ENCODE measurements at places on chromosomes 12 and 14.

GRCh38 chr14:22131749-22132476, 457.1 kb downstream of the DAD1 start:
- DNase-seq = no peak

- DNase-seq = no peak
These were observed 6.0 kb downstream of the ZBTB39 start for GRCh38 chr12:57000393-57000792.

GRCh38 chr12:89166525-89166934, 185.8 kb downstream of the DUSP6 start:
- peak; percentile 24 for DNase-seq

GRCh38 chr12:45878630-45879255, 111.6 kb downstream of the SCAF11 start:
- no peak for DNase-seq

GRCh38 chr14:31935391-31935790, 141.7 kb upstream of the ARHGAP5 start:
- DNase-seq = no peak

DNA sequence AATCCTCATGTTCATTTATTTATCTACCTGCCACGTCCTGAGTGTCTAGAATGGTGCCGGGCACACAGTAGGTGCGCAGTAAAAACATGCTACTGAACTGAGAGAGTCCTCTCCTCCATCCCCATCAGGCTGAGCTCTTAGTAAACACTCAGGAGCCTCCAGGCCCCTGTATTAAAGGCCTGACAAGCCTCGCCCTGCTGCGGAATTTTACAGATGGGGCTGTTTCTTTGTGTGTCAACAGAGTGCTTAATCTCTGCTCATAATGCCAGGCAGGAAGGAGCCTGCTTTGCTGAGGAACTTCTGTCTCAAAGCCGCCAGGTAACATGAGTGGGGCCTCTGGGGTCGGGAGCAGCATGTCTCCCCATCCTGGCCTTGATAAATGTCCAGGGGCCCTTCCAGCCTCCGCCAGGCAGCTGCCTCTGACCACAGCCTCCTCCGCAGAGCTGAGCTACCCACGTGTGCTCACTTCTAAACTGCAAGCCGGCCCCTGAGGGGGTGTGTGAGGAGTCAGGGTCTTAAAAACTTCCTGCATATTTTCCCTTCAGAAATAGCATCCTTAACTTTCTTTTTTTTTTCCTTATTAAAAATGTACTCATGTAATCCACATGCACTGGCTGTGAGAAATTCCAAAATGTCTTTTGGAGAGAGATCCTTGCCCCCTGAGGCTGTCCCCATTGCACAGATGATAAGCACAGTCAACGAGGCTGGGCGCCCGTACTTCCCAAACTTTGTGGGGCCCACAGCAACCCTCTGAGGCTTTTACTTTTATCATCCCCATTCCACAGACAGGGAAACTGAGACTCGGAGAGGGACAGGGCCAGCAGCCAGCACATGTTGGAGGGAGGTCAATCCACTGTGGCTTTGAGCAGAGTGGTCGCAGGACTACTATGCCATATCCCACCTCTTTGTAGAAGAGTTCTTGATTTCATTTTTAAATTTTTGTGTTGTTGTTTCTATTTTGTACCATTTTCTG, 116.0 kb upstream of the NCOR2 start:
- no peak for DNase-seq

GRCh38 chr12:25868193-25868592, 90.3 kb upstream of the RASSF8 start:
- DNase-seq = no peak

DNA sequence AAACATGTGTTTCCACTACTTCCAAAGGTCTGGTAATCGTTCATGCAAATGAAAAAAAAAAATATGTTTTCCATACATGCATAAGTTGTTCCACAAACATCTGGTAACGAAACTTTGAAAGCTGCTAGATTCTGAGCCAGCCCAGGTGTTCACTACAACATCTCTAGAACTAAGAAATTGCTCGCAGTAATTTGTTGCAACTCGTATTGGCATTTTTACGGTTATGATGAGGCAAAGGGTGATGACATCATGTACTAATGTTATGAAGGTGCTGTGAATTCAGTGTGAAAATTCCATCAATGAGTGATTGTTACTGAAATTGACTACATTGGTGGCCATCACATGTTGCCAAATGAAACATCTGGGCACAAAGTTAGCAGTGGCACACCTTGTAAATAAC, 31.9 kb upstream of the CCDC91 start:
- DNase-seq = no peak

DNA sequence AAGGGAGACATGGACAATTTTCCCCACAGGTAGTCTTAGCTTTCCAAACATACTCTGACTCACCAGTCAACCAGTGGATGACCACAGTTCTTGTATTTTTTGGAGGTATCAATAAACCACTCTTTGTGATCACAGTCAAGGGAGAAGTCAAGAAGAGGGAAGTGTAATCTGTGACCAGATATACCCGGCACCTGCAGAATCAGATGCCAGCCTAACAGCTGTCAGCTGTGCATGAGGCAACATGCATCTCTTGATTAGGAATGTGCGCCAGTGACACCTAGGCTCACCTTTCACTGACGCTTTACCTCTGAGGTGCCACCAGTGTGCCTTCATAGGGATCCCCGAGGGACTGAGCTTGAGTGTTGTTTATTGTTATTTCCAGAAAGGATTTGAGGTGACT, 20.0 kb downstream of the PROX2 start:
- DNase-seq = no peak

DNA sequence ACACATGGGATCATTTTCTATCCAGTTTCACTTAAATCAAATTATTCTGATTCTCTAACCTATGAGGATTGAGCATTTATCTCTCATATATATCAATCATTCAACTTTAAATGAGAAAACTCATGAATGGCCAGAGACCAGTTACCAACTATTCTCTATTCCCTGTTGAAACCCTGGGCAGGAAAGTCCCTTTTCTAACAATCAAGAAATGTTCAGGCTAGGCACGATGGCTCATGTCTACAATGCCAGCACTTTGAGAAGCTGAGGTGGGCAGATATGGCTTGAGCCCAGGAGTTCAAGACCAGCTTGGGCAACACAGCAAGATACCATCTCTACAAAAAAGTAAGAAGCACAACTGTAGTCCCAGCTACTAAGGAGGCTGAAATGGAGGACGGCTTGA, 18.0 kb downstream of the FMNL3 start:
- no peak for DNase-seq

- no peak for DNase-seq
These were observed 130.3 kb upstream of the EGLN3 start for GRCh38 chr14:34081101-34081575.

DNA sequence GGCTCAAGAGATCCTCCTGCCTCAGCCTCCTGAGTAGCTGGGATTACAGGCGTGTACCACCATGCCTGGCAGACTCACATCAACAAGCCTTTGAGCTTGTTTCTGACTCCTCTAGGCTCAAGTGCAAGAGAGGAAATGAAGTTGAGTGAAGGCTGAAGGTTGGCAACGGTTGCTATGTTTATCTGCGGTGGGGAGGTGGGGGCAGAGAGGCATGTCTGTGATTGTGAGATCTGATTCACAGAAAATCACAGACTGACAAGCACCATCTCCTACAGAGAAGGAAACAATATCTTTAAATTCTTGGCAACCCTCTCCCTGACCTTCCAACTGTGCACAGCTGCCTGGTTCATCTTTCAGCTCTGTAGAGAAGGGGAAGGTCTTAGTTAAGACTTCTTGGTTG, 22.1 kb upstream of the NINJ2 start:
- no peak for DNase-seq

GRCh38 chr12:96141216-96141912, 52.8 kb upstream of the ELK3 start:
- DNase-seq = no peak

GRCh38 chr14:89565607-89566006, 148.6 kb upstream of the FOXN3 start:
- no peak for DNase-seq

DNA sequence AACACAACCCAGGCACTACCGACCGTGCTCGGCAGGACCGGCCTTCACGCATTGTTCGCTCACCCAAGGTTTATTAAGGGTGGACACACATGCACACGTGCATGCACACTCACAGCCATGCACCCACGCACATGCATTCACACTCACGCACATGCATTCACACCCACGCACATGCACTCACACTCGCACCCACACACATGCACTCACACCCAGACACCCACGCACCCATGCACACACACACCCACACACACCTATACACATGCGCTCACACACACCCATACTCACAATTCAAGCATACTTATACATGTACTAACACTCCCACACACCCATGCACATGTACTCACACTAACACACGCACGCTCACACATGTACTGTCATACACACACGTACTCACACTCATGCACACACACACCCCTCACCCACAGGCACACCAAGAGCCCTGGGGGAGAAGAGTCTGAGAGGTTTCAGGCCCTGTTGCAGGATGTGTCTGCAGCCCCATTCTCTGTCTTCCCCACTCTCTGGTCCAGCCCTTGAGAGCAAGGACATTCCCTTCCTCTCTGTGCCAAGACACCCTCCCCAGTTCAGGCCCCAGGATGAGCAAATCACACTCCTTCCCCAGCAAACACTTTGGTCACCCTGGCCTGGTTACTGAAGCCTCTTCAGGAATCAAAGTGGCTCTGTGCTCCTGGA, 49.4 kb upstream of the BCL11B start:
- DNase-seq = no peak

DNA sequence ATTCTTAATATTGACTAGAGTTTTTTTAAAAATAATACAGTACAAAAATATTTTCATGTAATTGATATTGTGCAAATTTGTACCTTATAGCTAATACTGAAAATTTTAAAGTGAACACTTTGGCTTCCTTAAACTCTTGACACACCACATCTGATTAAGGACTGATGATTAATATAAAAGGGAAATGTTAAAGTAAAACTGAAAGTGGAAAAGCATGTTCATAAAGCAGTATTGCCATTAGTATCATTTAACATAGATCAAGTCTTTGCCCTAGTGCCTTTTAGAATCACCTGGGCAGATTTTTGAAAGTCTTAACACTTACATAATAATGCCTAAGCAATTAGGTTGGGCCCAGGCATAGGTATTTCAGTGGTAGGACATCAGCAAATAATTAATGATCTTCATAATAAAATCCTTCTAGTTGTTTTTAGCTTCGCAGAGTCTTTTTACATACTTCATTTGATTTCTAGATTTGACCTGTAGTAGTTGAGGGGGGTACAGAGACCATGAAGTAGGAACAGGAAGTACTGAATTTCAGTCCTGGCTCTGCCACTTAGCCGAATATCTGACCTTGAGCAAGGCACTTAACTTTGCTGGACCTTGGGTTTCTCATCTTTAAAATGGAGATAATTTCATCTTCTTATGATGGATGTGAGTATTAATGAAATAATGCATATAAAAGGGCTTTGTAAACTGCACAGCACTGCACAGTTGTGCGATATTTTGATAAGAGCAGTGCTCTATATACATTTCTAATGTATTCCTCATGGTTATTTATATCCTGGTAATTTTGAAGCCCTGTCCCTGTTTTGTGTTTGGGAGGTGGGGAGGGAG, 43.7 kb downstream of the MARK3 start:
- DNase-seq = no peak

DNA sequence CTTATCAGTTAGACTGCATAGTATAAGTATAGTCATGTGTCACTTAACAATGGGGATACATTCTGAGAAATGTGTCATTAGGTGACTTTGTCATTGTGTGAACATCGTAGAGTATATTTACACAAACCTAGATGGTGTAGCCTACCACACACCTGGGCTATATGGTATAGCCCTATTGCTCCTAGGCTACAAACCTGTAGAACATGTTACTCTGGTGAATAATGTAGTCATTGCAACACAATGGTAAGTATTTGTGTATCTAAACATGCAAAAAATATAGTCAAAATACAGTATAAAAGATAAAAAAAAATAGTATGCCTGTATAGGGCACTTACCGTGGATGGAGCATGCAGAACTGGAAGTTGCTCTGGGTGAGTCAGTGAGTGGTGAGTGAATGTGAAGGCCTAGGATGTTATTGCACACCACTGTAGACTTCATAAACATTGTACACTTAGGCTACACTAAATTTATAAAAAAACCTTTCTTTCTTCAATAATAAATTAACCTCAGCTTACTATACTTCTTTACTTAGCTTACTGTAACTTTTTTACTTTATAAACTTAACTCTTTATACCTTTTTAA, 40.3 kb upstream of the ANKS1B start:
- DNase-seq = no peak

GRCh38 chr14:103319422-103319821, 14.6 kb upstream of the EIF5 start:
- no peak for DNase-seq

DNA sequence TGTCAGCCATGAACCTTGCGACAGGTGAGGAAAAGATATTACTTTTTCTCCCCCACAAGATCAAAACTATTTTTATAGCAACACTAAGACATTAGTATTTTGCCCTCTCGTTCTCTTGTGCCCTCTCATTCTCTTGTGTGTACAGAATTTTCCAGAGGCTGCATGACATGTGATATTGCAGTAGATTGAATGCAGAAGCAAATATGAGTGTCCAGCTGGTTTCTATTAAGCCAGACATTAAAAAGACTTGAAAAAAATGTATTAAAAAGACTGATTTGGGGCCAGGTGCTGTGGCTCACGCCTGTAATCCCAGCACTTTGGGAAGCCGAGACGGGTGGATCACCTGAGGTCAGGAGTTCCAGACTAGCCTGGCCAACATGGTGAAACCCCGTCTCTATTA, 63.7 kb upstream of the ZFP36L1 start:
- no peak for DNase-seq

DNA sequence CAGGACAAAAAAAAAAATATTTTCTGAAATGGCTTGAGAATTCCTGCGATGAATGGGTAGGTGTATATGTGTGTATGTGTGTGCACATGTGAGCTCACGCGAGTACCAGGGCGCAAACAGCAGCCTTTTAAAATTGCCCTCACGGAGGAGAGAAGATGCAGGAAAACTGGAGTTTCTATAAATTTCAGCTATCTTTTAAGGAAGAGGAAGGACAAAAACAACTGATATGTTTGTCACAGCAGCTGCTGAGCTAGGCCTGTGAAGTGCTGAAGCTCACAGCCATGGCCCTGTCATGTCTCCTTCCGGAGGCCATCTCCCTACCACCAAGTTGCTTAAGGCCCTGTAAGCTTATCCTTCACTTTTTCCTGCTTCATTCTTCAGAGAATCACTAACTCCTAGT, 40.8 kb downstream of the DUSP16 start:
- no peak for DNase-seq

DNA sequence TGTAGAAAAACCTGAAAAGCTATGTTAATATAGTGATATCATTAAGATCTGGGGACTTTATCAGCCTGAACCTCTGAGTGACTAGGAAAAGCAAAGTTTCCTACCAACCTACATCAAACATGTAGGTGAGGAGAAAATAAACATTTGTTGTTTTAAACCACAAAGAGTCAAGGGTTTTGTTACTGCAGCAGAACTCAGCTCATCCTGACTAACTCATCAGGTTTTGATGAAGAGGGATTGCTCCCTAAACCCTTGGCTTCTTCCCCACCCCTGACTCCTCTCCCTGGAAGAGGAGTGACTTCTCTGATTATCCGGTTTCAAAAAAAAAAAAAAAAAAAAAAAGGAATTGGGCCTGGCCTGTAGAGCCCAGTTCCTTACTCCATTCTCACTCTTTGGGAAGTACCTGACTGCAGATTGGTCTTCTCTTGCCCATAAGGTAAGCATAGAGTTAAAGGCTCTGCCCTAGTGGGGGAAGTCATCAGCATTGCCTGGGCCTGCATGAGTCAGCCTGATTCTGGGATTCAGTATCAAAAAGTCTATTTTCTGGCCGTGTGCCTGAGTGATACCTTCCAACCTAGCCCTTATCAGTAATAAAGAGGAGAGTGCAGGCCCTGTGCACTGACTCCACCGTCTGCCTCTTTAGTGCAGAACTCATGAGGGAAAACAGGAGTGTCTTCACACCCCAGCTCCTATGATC, 16.9 kb downstream of the BDKRB1 start:
- DNase-seq = no peak

GRCh38 chr12:28987538-28988324, 161.3 kb upstream of the FAR2 start:
- DNase-seq = no peak

Data from putamen (tissue), 1 donor.